Inflammatory macrophage treated with lipopolysaccharide for 4 hours (primary cell): ENCODE measurements at places on chromosomes 11 and 22.

DNA sequence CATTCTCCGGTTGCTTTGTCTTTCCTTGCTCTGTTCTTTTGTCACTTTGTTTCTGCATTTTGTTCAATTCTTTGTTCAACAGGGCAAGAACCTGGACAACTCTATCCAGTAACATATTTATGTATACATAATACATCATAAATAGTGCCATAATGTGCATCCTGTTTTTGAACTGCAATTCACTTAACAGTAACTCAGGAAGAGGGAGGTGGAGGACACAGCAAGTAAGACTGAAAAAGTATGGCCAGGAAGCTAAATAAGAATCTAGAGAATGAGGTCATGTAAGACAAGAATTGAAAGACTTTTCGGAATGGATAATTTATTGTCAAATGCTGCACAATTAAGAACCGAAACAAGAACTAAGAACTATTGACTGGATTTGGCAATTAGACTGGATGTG is 29.2 kb upstream of the CHORDC1 start:
- no peak for DNase-seq

GRCh38 chr11:128632141-128632791 is 44.9 kb upstream of the ETS1 start:
- no peak for DNase-seq

GRCh38 chr11:70490723-70491558 is 92.6 kb downstream of the CTTN start:
- no peak for DNase-seq

- DNase-seq = no peak
Observed at GRCh38 chr11:8081591-8082250, 710 bp downstream of the TUB start.

GRCh38 chr22:44737406-44738346 is 14.7 kb upstream of the ARHGAP8 start:
- DNase-seq = no peak

DNA sequence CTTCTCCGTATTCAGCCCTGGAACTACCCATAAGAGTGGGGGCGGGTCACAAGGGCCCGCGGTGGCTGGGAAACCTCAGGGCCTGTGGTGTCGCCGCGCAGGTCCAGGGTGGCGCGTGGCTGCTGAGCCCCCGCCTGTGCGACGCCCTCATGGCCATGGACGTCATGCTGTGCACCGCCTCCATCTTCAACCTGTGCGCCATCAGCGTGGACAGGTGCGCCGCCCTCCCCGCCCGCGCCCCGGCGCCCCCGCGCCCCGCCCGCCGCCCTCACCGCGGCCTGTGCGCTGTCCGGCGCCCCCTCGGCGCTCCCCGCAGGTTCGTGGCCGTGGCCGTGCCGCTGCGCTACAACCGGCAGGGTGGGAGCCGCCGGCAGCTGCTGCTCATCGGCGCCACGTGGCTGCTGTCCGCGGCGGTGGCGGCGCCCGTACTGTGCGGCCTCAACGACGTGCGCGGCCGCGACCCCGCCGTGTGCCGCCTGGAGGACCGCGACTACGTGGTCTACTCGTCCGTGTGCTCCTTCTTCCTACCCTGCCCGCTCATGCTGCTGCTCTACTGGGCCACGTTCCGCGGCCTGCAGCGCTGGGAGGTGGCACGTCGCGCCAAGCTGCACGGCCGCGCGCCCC is 2.4 kb downstream of the DRD4 start:
- DNase-seq = no peak

GRCh38 chr11:297586-298405 is 1.5 kb downstream of the IFITM5 start:
- DNase-seq = peak; percentile 49

DNA sequence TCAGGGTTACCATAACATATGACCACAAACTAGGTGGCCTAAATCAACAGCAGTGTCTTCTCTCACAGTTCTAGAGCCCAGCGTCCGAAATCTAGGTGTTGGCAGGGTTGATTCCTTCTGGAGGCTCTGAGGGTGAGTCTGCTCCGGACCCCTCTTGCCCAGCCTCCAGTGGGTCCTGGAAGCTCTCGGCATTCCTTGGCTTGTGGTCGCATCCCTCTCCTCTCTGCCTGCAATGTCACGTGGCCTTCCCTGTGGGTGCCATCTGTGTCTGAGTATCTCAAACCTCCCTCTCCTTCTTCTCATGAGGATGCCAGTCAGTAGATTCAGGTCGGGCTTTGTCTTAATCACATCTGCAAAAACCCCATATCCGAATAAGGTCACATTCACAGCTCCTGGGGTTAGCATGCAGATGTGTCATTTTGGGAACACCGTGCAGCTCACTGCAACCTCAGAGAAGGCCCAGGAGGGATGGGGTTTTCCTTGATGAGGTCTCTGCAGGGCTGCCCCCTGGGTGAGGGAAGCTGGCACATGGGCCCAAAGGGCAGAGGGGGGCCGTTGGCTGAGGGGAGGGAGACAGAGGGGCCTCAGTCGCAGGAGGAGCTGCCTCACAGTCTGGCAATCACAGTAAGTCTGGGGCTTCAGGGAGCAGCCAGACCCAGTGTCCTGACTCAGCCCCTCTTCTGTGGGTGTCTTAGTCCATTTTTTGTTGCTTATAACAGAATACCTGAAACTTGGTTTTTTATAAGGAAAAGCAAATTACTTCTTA is 41.2 kb downstream of the PARVG start:
- no peak for DNase-seq

- peak; percentile 81 for DNase-seq
Observed at GRCh38 chr11:83438438-83438837, 152.3 kb upstream of the CCDC90B start.

DNA sequence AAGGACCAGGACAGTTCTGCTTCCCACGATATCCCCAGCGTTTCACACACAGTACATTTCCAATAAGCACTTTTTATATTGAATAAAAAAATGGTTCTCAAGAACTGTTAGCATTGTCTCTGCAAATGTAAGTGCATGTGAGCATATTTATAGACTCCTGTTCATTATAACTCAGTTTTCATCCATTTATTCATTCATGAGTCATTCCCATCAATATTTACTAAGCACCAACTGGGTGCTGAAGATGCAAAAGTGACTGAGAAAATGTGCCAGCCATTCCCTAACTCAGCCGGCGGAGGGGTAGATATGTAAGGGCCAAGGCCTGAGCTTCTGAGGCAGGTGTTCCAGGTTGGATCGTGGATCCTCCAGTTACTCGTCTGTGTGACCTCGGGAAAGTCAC is 64.8 kb downstream of the CACNG2 start:
- no peak for DNase-seq

DNA sequence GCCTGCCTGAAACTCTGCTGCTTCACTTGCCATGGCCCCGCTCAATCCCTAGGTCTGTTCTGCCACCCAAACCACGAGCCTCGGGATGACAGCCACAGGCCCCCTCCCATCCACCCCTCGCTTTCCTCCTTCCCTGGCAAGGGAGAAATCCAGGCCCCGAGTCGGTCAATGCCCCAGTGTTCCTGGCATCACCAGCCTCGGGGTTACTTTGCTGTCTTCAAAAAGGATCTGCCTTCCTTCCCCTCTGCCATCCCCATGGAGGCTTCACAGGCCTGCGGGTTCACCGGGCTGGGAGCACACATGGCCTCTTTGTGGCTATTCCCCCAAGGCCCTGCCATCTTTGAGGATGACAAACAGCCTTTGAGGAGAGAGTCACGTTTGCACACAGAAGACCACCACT is 38.8 kb upstream of the ALX4 start:
- no peak for DNase-seq

DNA sequence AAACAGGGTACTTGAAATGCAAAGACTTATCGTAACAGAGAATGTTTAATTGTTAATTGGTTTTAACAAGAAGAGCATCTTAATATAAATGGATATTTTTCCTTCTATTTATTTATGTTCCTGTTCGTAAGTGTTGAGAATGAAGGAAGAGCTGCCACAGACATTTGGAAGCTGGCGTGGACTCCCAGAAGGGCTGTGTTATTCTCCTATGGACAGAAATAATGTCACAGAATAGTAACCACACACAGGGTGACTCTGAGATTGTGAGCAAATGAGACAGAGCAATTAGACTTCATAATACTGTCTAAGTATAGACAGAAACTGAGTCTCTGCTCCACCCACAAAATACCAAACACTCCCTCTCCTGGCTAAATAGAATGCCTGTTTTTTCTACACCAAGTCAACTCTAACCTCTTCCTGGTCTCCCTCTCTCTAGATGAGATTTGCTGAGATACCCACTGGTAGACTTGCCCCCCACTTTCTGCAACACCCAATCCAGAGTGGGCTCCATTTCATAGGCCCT is 6.1 kb downstream of the APOL3 start:
- DNase-seq = no peak

DNA sequence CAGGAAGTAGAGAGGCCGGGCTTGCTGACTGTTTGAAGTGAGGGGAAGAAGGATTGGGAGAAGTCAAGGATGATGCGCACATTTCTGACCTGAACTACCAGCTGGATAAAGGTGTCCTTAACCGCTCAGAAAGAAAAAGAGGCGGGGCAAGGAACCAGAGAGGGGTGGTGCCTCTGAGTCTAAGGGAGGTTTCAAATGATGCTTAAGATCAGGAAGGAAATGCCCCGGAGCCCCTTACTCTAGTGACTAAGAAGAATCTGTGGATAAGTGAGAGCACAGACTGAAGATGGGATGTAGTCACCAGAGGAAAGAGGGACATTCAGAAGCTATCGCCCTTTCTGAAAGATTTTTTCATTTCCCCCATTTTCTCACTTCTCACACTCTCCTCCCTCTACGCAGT is 12.7 kb downstream of the DCHS1 start:
- no peak for DNase-seq

DNA sequence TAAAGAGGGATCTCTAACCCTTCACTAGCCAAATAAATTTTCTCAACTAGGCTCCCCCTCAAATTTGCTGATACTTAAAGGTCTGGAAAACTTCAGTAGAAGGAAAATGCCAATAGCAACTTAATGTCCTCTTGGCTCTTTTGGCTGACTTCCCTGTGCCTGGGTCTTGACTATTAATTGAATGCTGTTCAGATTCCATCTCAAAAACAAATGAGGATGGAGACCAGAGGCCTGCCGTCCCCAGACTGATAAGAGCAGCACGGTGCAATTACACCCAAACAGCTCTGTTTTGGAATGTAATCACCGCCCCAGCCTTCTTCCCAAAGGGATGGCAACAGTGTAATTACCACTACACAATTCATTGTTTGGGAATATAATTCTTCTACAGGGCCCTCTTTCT is 89.3 kb upstream of the CHRM4 start:
- DNase-seq = no peak

DNA sequence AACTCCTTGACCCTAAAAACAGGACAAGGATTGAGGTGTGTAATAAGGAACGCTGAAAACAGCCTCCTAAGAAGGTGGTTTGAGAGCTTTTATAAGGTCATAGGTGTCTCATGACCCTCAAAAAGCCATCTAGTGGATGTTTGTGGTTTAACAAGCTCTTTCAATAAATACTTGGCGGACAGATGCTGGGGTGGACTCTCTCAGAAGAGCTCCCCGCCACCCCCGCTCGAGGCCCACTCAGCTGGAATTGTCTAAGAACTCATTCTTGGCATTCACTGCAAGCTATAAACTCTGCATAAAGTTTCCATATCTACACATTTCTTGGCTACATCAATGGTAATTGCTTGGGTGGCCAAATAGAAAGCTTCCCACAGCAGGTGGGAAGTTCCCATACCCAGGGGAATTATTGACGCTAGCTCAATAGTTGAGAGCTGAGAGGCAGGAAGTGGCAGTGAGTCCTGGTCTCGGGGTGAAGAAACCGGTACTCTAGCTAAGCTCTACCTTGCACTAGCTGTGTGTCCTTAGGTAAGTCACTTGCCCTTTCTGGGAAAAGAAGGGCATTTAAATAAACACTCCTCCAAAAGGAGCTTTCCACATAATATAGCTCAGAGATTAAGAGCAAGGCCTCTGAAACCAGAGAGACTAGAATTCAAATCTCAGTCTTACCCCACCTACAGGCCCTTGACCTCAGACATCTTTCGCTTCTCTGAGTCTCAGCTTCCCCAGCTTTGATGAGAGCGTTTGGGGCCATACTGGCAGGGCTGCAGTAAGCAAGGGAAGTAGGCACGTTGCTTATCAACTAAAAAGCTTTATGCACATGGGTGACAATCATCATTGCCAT is 6.4 kb downstream of the MS4A15 start:
- no peak for DNase-seq

GRCh38 chr11:10396771-10397170 is 58.3 kb upstream of the AMPD3 start:
- DNase-seq = no peak

GRCh38 chr11:12441231-12441861 is 64.0 kb downstream of the PARVA start:
- no peak for DNase-seq

DNA sequence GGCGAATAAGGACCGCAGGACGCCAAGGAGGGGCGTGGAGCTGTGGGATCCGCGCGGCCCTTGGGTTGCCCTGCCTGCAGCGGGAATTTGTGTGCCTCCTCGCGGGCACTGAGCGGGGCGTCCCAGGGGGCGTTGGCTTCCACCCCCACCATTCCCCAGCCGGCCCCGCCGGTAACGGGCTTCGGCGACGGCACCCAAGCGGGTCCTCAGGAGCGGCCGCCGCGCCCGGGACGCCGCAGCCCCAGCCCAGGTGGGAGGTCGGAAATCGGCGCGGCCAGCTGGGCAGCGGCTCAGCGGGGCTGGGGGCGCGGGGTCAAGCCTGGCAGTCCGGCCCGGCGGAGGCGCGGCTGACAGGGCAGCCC is 320 bp downstream of the CLTCL1 start:
- peak; percentile 7 for DNase-seq

DNA sequence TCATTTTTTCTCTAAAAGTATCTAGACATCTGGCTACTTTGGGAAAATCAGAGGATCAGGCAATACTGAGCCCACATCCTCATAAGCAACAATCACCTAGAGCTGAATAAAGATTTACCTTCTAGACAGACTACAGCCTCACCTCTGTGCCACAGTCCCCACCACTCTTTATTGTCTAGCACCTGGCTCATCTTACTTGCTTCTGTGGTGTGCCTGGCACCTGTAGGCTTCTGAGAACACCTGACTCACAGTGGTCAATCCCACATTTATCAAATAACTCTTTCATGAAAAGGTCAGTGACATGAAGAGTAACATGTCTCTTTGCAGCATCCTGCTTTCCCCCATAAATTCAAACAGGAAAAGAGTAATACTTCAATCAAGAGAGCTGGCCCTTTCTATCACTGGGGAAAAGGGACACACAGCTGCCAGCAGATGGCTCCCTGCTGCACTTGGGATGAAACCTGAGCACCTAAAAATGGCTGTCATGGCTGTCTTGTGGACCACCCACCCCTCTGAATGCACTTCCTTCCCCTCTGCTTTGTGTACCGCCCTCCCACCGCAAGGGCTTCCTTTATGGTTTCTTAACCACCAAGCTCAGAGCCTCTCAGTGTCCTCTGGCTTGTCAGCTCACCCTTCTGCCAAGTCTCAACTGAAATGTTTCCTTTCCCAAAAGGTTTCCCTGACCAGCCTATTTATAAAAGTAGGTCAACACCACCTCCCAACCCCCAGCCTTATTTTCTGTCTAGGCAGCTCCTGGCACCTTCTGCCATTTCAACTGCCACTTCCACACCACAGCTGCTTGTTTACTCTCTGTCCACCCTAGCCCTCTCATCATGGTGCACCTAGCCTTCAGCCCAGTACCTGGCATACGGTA is 9.3 kb downstream of the TFIP11 start:
- peak; percentile 37 for DNase-seq
